ENCODE measurements at places on chromosomes 3 and 15.

DNA sequence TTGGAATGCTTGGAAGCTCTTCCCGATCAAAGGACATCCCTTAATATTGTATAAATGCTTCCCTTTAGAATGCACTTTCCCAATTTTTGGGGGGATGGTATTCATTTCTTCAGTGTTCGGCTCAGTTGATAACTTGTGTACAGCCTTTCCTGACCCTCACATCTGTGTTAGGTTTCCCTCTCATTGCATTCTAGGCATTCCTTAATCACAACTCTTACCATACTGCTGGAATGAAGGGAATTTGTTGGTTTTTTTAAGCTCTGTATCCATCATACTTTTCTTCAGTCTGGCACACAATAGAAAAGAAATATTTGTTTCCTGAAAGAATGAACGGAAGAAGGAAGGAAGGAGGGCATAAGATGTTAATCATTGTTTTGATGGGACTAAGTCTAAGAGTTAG lies 119.5 kb downstream of the CHST2 start:
- no peak for DNase-seq

DNA sequence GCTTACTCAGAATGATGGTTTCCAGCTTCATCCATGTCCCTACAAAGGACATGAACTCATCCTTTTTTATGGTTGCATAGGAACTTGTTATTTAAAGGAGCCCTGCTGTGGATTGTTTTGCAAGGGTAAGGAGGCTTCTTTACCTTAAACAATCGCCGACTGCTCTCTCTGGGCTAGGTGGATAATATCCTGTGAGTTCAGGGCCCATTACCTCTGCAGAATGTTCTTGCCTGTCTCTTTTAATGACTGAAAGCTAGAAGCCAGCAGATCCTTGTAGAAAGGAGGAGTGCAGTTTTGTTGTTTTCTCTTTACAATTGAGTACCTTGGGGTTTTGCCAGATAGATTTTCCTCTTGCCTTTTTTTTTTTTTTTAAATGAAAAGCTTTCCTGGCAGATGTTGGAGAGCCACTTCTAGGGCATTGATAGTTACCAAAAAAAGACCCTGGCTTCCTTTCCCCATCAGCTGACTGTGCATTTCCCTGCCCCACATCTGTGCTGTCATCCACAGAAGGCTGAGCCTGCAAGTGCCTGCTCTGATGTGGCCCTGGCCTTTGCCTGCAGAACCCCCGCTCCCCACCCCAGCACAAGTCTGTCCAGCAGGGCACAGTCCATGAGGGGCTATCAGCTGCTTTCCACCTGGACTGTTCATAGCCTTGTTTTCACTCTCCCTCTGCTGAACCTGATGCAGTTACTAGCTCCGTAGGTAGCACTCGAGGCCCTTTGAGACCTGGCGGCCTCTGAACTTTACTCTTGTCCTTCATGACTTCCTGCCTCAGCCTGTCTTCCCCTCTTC lies 113.1 kb downstream of the CHCHD6 start:
- no peak for DNase-seq

DNA sequence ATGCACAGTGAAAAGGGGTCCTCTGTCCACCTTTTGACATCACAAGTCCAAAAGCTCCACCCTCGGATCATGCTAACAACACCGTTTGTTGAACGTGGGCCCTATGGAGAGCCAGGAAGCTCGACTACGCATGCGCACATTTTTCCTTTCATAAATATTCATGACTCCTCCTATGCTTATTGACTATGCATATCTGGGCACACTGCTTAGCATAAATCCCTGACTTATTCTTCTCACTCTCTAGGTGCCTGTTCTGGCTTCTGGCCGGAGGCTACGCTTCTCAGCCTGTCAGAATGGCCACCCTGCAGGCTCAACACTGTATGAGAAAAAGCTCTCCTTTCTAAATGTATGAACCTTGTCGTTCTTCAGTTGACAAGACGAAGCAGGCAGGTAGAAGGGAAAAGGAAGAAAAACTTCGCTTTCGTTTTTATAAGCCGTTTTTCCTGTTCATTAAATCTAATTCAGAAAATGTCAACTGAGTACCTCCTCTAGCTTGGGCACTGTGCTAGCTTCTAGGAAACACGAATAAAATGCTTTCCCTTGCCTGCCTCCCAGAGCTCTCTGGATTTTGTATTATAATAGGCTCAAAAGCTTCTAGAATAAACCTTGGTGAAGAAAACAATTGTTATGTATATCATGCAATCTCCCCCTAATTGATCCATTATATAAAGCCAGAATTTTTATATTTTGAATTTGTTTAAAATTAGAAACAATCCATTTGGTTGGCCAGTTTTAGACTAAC lies 207.7 kb downstream of the ATP10A start:
- DNase-seq: no peak

GRCh38 chr3:7766530-7766929 lies 735.1 kb upstream of the LMCD1 start:
- no peak for DNase-seq

- DNase-seq: no peak
Measured at GRCh38 chr3:156678197-156678596, 3.8 kb downstream of the TIPARP start.

- DNase-seq: no peak
Measured at GRCh38 chr3:116067326-116067725, 378.0 kb downstream of the LSAMP start.

- DNase-seq: no peak
Measured at GRCh38 chr3:151709847-151710246, 23.9 kb upstream of the AADACL2 start.

GRCh38 chr15:70761046-70761445 lies 2.3 kb downstream of the UACA start:
- DNase-seq: no peak

GRCh38 chr3:57224856-57225255 lies 2.7 kb upstream of the APPL1 start:
- DNase-seq: no peak

DNA sequence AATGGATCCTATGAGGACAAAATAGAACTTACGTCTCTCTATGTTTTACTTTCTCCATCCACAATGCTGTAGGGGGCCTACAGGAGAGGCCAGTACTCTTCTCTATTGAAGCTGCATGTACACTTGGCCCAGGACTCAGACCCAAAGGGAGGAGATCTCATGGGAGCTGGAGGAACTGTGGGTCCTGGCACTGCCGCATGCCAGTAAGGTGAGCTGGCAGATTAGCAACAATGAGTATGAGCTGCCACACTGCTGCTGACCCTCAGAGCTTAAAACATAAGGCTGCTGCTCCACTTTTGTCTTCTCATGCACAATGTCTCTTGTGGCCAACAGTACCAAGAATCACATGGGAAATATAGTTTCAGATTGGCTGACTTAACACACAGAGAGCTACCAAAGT lies 57.8 kb upstream of the TBC1D5 start:
- no peak for DNase-seq

DNA sequence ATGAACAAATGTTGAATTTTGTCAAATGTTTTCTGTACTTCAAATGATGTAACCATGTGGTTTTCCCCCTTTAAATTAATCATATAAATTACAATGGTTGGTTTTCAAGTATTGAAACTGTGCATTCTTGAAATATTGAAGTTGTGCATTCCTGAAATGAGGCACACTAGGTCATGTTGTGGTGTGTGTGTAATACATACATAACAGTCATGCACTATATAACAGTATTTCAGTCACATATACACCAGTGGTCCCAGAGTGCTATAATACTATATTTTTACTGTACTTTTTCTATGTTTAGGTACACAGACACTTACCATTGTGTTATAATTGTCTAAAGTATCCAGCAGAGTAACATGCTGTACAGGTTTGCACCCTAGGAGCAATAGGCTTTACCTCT lies 11.0 kb upstream of the IQCF5 start:
- no peak for DNase-seq

DNA sequence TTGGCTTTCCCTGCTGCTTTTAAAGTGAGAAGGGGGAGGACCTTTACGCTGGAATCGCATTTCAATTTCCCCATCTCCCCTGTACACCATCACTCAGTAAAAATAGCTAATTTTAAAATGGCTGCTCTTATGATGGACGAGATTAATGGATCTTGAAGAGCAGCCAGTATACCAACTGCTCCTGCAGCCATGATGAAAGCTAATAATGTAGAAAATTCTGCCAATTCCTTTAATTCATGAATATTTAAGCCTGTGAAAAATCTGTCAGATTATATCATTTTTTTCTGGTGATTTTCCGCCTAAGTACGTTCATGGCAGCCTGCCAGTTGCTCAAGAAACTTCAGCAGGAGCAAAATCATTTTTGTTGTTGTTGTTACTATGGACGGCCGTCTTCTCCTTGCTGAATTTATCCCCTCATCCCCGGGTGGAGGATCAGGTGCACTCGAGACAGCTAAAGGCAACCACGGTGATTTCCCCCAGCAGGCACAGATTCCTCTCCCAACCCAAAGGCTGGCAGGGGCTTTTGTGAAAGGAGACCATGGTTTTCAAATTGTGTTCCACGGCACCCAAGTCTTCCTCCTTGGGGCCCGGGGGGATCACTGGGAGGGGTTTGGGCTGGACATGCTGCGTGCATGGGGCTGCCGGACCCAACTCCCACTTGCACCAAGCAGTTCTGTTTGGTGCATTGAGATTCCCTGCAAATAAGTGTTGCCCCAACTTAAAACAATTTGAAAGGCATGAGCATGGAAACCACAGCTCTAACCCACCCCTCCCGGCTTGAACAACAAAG lies 289.6 kb downstream of the UACA start:
- no peak for DNase-seq

GRCh38 chr3:99499235-99500158 lies 138.9 kb upstream of the COL8A1 start:
- no peak for DNase-seq

DNA sequence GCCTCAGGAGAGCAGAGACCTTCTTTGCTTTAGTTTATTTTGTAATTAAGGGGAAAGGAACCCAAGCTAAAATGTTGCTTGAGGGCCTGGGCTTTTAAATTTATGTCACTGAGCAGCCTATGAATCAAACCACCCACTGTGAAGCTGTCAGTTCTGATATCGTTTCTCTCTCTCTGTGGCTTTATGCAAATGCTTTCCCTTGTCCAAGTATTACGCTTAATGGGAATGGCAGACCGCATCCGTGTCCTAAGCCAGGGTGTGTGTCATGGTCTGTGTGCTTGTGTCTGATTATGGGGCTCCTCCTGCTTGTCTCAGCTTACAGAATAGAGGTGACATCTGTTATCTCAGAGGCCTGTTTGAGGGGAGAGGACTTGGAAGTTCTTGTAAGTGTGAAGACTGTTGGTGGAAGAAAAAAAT lies 82.4 kb downstream of the EBLN2 start:
- DNase-seq: no peak

GRCh38 chr15:38844736-38845135 lies 280.1 kb upstream of the RASGRP1 start:
- no peak for DNase-seq

All from T-helper 17 cell (primary cell).